ENCODE measurements at places on chromosomes 13 and 19.

DNA sequence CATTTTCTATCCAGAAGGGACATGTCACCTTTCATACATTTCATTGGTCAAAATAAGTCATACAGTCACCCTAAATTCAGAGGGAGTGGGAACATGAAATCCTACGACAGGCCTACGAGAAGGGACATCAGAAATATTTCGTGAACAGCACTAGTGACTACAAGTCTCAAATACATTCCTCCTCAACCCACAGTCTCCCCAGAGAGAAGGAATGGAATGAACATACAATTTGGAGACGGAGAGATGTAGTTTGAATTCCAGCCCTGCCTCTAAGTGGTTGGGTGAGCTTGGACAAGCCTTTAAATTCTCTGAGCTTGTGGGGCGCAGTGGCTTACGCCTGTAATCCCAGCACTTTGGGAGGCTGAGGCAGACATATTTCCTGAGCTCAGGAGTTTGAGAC, 9.9 kb downstream of the SERTM1 start:
- no peak for DNase-seq

GRCh38 chr13:19581675-19582074, 20.3 kb upstream of the TPTE2 start:
- DNase-seq: no peak

- DNase-seq: peak; percentile 83
Observed at GRCh38 chr19:3360421-3361383, 5.7 kb upstream of the NFIC start.

GRCh38 chr13:108034909-108035410, 180.4 kb downstream of the LIG4 start:
- DNase-seq: no peak

DNA sequence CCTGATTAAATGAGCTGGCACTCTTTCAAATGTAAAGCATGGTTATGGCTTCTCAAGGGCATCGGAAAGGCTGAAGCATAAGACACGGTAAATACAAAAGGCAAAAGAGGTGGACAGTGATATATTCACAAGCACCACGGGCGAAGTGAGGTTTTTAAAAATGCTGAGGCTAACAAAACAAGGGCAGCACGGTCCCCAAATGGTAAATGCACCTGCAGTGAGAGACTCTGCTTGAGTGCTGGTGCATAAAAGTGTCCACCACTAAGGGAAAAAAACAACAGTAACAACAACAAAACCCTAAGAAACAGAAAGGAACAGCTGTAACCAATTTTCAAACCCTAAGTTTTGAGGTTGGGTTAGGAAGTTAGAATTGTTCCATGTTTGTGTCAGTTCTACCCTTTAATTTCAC, 234.9 kb downstream of the PCDH9 start:
- no peak for DNase-seq

- DNase-seq: no peak
Observed at GRCh38 chr13:37001921-37002250, 1.3 kb downstream of the EXOSC8 start.

DNA sequence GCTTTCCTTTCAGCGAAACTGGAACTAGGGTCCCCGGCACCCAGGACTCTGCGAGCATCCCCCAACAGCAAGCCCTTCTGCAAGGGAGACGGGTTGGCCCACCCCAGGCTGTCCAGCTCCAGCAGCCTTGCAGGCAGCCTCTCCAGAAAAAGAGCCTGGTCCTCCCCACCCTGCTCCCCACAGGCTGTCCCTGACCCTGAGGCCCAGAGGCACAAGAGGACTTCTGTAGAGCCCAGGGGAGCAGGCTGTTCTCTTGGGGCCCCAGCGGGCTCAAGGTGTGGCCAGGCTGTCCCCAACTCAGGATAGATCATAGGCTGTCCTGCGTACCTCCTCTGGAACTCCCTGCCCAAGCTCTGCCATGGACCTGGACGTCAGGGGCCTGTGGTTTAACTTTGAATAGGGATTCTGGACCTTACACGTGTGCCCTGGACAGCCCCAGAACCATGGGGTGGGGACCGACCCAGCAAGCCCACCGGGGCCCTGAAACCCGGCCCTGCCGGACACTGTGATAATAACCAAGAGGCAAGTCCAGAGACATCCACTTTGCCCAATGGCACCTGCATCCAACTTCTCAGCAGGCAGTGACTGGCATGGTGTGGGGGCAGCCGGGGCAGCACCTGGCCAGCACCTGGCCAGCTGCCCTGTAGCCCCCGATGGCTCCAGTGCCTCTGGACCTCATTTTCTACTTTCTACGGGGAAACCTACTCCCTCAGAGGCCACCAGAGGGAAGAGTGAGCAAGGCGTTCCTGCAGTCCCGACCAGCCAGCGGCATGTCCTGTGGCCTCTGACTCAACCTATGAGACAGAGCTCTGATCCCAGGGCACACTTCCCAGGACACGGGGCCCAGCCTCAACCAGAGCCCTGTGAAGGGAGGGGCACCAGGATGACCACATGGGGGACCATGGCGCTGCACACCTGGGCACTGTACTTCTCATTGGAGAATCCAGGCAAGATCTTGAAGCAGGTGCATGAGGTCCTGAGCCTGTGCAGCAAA, 50.9 kb upstream of the TPM4 start:
- DNase-seq: no peak

DNA sequence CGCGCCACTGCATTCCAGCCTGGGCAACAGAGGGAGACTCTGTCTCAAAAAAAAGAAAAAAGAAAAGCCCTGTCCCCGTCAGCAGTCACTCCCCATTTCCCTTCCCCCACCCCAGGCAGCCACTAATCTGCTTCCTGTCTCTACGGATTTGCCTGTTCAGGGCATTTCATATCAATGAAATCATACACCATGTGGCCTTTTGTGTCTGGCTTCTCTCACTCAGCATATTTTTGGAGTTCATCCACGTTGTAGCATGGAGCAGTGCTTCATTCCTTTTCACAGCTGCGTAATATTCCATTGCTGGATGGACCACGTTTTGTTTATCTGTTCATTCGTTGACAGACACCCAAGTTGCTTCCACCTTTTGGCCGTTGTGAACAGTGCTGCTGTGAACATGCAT, 36.1 kb upstream of the KLF2 start:
- no peak for DNase-seq

DNA sequence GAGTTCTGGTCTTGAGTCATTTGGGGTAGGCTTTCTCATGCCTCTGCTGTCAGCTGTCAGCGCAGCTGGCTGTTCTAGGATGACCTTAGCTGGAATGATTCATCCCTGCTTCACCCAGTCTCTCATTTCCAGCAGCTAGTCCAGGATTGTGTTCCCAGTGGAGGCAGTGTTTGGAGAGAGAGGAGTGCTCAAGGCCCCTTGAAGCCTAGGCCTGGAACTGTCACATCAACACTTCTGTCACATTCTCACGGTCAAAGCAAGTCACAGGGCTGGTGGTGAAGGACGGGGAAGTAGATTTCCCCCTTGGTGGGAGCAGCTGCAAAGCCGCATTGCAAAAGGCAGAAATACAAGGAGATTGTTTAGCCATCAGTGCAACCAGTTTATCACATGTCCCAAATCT, 15.2 kb downstream of the TPT1 start:
- DNase-seq: no peak

DNA sequence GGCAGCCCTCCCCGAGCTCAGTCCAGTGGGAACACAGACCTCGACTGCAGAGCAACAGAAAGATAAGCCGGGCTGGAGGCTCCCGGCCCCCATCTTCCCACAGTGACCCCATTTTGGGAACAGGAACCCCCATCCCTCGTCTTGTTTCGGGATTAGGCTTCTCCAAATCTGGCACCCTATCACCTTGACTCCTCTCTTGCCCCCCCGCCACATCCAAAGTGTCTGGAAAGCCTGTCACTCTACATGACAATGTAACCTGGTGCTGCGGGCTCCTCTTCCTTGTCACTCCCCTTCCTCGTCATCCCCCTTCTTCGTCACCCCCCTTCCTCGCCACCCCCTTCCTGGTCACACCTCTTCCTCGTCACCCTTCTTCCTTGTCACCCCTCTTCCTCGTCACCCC, 10.1 kb downstream of the PAK4 start:
- DNase-seq: no peak
